Activated CD4-positive, CD25-positive, alpha-beta regulatory T cell treated with anti-CD3 and anti-CD28 coated beads, Interleukin-2, amount 50 U/mL, for 16 hours (primary cell): ENCODE measurements at places on chromosomes 5 and 9.

DNA sequence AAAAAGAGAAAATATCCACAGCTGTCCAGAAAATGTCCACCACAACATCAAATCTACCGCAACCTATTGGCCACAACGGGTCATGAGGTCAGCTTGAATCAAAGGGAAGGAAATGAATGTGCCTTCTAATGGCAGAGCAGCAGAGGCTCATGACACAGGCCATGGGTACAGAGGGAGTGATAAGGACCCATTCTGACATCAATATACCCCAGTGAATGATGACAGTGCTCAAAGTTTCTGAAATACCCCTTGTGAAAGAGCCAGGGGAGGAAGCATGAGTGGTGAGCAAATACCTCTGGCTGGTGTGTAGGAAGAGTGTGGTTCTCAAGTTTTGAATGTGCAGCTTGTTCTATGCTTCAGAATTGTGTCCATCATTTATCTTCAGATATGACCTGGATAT is 348.2 kb downstream of the IRX1 start:
- no peak for DNase-seq

GRCh38 chr5:132291026-132291425 is 3.2 kb upstream of the SLC22A4 start:
- DNase-seq = no peak

DNA sequence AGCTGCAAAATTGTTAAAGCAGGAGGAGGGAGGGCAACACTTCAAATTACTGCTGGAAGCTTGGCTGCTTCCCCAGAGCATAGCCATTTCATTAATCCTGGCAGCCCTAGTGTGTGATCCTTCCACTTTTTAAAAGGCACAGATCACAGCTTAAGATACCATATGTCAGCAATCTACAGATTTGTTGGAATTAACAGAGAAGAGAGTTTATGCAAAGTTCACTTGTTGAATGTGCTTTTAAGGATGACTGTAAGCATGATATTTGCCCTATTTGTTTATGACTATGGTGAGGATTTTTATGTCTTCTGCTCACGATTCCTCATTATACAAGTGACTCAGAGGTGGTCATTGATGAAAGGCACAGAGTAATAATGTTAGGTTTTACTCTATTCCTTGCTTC is 156.0 kb upstream of the CDKN2B start:
- no peak for DNase-seq

DNA sequence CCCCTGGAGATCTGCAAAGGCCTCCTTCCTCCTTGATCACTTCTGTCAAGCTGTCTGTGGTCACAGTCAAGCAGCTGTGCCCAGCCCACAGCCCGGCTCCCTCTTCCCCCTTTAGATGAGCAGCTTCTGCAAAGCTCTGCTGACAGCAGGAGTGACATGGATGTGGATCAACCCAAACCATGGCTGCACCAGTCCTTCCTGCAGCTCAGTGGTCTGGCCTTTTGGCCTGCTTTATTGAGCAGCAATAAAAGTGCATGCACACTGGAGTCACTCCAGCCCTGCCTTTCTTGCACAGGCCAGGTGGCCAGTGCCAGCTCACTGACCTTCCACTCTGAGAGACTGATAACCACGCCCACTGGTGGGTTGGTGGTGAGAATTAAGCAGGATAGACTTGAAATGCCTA is 91.3 kb upstream of the OTULINL start:
- DNase-seq = no peak

DNA sequence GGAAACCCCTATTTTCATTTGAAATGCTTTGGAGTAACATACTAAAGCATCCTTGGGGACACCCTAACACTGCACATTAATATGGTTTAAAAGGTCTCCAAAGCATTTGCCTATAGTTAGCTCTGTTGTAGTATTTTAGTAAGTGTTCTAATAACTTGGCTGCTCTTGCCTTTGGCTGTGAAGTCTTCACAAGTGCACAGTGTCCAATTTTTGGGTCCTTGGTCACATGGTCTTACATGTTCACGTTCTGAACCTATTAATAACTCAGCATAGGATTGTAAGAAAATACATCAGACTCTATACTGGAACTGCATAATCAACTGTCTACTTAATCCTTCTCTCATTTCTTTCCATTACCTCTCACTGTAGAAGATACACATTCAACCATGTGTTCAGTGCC is 17.4 kb downstream of the ADAMTS19 start:
- no peak for DNase-seq

DNA sequence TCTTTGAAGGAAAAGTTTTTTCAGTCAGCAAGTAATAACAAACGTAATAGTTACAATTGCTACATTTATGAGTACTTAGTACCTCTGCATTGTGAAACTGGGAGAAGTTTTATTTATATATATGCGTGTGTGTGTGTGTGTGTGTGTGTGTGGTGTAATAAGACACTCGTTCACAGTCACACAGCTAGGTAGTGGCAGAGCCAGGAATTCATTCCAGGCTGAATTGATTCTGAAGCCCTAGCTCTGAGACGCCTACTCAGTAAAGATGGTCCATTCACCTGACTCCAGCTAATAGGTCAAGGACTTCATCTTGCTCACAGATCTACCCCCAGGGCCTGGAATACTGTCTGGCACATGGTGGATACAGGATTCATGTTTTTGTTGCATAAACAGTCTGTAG is 13.6 kb upstream of the CAST start:
- DNase-seq = no peak

- DNase-seq = no peak
Measured at GRCh38 chr9:103193992-103194391, 198.9 kb downstream of the CYLC2 start.

- DNase-seq = no peak
Measured at GRCh38 chr9:18362901-18363685, 110.9 kb upstream of the ADAMTSL1 start.
